ENCODE measurements at places on chromosomes 7 and 10.

DNA sequence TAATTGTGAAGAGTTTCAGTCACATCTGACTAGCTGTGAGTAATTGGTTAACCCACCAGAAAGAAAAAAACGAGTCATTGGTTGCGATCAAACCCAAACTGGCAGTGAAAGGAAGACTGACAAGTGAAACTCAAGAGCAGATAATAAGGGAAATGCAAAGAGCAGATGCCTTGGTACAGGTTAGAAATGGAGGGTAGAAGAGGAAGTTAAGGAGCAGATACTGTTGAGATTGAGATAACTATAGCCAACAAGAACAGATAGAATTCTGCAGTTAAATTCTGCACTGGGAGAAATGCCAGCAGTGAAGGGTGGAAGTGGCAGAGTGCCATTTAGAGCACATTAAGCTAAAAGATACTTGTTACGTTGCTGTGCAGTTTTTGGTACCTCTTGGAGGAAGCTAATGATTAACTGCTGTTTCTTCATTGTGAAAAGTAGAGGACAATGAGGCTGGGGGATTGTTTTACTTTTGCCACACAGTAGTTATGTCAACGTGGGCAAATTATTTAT lies 65.8 kb downstream of the CDK13 start:
- DNase-seq, result no peak

DNA sequence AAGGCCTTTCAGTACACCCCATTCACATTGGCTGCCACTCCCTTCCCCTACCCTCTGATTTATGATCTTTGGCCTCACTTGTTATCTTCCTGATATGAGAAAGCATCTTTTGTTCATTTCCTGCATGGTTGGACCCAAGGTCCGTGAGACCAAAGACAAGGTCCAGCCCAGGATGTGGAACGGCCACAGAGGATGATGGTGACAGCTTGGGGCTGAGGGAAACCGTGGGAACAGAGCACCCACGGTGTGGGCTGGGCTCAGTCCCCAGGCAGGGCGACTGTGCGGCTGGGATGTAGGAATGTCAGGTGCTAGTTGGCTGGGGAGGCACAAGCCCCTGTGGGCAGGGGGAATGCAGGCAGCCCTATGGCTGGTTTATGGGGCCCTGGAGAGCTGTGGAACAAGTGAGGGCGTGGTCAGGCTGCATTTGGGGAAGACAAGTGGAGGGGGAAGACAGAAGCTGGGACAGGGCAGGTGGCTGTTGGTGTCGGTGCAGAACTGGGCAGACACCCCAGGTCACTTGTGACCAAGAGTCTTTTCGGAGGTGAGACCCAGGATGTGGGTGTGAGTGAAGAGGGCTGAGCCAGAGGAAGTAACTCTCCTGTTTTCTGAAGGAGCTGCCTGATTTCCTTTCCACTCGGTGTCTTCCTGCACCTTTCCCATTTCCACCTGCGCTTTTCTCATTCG lies 51.7 kb upstream of the IGFBP3 start:
- DNase-seq, result no peak

DNA sequence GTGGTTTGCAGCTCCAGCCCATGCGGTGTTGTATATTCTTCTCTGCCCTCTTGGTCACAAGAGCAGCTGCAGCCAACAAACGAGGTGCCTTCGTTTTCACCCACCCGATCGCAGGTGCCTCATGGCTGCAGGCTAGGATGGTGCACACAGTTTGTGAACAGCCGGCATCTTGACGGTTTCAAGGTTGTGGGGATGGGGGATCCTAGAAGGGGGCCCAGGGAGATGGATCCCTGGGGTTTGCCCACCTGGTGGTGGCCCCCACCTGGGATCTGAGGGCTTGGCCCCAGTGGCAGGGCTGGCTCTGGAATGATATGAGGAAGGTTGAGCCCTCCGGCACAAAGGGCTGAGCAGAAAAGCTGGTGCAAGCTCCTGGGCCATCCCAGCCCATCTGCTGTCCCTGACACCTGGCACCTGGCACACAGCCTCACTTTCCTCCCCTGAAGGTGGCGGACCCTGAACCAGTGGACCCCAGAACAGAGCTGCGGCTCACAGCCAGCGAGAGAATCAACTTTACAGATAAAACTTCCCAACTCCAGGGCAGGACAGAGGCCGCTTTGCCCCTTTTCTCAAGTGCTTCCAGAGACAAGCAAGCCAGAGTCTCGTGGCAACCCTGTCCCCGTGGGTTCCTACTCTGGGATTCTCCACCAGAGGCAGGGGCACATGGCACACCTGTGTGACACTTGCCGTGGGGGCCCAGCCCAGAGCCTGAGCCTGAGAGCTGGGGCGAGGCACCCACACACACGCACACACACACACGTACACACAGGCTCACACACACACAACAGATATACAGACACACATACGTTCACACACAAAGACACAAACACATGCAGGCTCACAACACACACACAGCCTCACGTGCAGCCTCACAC lies 177.3 kb upstream of the PPP2R2D start:
- no peak for DNase-seq

- no peak for DNase-seq
These were observed 6.9 kb downstream of the SERPINE1 start for GRCh38 chr7:101133621-101134398.
